ENCODE measurements at places on chromosomes 5 and 9. TPM values are rescaled to one million over a fixed set of nuclear protein-coding genes. Genes with fewer than 3 reads are reported as not detected.

Gene BTNL9
- not detected for polyA plus RNA-seq

Gene PLCXD3
- not detected for polyA plus RNA-seq

Gene LCNL1
- not detected for polyA plus RNA-seq

Gene PCSK5
- 0.47 TPM for polyA plus RNA-seq

Gene ATOSB
- 4.2 TPM for polyA plus RNA-seq
